ENCODE measurements at places on chromosomes 1 and 21.

DNA sequence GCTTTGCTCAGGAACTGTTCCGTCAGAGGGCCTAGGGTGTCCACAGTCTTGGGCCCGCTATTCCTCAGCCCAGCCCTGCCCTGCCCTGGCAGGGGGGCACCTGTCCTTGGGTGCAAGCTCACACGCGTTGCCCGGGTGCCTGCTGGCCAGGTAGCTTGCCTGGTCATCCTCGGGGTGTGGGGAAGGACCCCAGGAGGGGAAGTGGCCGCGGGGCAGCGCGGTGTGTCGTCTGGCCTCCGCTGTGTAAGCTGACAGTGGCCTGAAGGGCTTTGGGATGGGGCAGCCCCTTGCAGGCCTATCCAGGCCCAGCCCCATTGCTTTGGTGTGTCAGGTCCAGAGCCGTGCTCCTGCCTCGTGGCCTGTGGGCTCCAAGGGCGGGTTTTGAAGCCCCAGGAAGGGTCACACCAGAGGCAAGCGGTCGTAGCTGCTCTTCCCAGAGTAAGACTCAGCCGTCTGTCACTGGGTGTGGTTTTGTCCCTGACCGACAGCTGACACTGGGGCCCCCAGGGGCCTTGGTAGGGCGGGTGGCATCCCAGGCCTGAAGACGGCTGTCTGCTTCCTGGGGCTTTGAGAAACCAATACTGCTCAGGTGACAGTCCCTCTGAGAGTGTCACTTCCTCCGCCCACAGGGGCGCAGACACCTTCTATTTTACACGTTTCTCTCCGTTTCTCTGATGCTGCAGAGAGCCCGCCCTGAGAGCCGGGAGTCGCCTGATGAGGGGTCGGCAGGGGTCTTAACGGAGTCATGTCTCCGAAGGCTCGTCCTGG is 72.1 kb downstream of the SKI start:
- DNase-seq: no peak

- DNase-seq: peak; percentile 79
Observed at GRCh38 chr1:938711-939489, 15.2 kb downstream of the SAMD11 start.

GRCh38 chr1:81155131-81155530 is 645.6 kb upstream of the ADGRL2 start:
- no peak for DNase-seq

DNA sequence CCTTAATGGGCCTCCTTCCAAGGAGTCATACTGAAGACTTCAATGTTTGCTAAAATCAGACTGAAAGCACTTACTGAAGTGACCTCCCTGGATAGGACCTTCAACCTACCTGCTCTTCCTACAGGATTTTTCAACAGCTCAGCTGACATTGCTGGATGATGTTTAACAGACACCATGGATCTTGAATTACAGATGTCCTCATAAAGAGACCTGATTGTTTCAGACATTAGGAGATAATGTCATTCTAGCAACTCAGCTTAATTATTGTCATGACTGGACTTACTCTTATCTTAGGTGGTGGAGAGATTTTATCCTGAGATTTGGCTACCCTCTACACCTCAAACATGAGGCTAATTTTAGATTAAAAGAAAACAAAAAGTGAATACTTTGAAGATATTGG is 73.9 kb upstream of the SDC3 start:
- no peak for DNase-seq

DNA sequence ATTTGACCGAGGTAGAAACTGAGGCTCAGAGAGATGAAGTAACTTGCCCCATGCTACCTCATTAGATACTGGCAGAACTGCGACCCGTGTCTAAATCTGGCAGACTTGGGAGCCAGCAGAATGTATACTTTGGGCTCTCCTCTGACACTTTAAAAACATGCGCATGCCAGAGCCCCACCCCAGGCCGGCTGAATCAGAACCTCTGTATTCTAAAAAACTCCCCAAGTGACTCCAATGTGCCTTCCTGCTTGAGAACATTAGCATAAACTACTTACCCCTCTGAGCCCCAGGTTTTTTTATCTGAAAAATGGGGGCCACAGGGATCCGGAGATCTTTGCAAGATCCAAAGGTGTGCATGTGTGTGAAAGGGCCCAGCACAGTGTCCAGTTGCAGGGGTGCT is 344.7 kb upstream of the USP24 start:
- no peak for DNase-seq

DNA sequence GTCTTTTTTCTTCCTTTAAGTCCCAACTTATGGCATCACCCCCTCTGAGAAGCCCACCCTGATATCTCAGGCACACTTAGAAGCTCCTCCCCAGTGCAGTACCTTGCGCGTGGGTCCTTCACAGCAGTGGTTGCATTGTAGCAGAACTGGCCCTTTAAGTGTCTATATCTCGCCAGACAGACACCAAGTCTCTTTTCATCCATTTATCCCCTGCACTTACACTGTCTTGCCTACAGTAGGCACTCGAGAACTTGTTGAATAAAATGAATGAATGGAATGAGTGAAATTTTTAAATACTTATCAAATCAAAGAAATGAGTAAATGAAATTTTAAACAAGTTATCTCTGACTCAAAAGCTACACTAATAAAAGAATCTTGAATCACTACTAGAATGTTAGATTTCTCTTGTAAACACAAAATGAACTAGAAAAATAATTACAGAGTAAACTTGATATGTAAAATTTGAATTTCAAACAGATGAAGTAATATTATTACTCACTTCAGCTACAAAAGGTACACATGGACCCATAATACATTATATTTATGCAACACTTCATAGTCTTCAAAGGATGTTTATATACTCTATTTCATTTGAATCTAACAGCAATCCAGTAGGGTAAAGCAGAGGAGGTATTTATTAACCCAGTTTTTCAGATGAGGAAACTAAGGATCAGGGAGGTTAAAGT is 54.7 kb upstream of the MAN1A2 start:
- DNase-seq: no peak

GRCh38 chr1:97767381-97767780 is 153.5 kb downstream of the DPYD start:
- DNase-seq: no peak

DNA sequence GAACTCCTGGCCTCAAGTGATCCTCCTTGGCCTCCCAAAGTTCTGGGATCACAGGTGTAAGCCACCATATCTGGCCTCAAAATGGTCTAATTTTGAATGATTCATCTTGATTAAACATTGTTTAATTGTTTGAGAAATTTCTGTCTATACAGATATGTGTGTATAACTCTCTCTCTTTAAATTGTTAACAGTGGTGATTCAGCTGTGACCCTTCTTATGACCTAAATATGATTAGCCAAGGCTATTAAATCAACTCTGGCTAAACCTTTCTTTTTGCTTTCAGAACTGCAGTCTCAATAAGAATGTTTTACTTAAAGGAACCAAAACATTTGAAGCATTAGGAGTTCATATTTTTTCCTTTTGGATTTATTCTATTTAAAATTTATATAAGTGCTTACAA is 19.2 kb upstream of the B3GALT5 start:
- DNase-seq: no peak

DNA sequence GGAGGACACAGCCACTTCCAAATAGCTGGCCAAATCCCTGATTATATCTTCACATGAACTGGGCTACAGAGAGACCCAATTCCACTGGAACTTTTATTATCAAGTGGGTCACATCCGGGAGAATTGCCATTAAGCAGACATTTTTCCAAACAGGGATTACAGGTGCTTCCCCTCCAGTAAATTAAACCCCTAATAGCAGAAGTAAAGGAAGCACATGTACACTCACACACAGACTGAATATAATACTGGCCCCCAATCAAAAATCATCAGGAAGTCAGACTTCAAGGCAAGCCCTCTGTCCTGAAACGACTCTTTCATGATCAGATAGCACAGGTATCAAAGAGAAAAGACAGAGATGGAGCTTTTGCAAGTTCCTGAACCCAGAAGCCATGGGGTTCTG is 118.6 kb upstream of the PPP2R5A start:
- no peak for DNase-seq

GRCh38 chr21:33078907-33079582 is 9.1 kb downstream of the OLIG1 start:
- no peak for DNase-seq

- no peak for DNase-seq
Observed at GRCh38 chr1:60033066-60033465, 40.5 kb downstream of the C1orf87 start.

- no peak for DNase-seq
Observed at GRCh38 chr1:93605812-93606512, 75.7 kb downstream of the BCAR3 start.

GRCh38 chr1:169796274-169796810 is 1.6 kb upstream of the METTL18 start:
- no peak for DNase-seq

- DNase-seq: no peak
Observed at GRCh38 chr1:115284209-115284608, 53.8 kb downstream of the NGF start.

- DNase-seq: no peak
Observed at GRCh38 chr1:20187103-20187812, 940 bp upstream of the PLA2G2C start.

GRCh38 chr1:34235594-34235993 is 58.9 kb downstream of the C1orf94 start:
- DNase-seq: no peak

DNA sequence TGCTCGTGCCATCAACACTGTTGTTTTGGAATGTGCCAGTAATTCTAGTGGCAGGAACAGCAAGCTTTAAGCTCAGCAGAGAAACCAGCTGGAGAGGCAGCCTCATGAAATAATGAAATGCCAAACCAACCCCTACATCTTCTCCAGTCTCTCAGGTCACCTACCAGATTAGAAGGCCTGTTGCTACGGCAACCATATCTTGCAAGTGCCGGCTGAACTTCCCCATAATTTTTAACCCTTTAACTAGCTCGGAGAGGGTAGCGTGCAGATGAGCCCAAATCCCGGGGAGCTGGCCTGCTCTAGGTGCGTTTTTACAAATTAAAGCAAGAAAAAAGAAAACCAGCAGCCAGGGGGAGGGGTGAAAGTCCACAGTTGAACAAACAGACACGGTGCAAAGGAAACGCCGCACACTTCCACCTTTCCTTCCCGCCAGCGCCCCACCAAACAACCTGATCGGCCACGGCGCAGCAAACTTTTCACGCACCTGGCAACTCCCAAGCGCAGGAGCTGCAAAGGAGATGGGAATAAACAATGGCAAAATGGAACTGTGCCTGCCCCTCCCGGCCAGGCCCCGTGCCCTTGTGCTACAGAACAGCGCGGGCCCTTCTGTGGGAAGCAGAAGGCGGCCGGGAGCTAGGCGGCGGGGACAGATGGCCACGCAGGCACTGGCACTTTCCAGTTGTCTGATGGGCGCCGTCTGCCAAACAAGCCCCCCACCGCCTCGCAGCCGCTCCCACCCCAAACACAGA is 50.1 kb downstream of the SSBP3 start:
- DNase-seq: no peak

- no peak for DNase-seq
Observed at GRCh38 chr1:226711976-226712741, 26.9 kb downstream of the ITPKB start.

DNA sequence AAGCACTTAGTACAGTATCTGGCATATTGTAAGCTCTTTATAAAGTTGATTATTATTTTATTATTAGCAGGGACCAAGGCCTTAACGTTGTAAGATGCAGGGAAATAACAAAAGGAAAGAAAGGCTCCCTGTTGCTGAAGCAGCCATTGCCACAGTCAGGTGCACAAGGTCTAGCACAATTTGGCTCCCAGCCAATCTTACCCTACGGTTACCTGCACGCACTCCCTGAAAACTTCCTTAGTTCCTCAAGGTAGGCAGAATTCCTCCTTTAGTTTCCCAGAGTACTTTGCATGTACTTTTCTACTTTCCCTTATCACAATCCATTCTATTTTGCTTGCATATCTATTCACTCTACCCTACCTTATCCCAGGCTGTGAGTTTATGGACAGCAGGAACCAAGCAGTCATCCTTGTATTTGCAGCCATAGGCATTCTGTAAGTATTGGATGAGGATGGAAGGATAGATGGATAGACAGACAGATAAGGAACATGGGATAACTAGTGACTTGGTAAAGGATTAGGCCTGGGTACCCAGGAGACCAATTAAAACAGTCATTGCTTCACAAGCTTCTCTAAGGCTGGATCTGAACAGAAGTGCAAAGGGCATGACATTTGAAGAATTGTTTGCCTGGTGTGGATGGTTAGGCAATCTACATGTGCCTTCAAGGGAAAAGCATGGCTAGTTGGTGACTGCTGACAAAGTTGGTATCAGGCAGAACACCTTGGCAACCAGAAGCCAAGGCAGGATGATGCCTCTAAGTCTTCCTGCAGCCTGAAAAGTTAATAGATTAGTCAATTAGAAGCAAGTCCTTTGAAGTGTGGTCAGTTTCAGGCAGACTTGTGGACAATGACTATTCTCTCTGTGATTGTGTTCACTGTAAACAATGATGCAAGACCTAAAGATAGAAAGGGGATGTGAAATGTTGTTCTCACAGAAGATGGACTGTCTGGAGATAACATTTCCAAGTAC is 20.8 kb upstream of the JAK1 start:
- DNase-seq: no peak

DNA sequence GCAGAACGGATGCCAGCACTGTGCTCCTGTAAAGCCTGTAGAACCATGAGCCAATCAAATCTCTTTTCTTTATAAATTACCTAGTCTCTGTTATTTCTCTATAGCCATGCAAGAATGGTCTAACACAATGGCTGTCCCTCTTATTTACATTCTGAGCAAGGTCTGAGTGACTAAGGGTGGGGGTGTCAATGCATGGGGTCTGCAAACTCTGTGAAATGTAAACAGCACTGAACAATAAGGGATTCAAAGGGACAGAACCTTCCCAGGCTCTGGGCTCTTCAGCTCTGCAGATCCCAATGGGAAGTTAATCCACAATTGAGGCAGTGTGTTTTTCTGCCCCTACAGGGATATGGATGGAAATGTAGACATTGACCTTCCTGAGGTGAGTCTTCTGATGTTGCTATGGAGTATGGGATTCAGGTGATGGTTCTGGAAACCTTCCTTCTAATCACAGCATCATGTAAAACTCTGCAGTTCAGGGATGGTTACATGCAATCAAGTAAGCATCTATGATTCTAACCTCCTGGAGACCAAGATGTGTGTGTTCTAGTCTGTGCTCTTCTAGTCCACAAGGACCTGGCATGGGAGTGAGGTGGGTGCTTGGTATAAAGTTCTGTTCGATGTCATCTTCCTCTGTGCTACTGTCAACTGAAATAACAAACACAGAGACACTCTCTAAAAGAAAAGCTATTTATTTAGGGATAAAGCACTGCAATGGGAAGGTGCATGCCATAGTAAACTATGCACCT is 38.6 kb downstream of the CAPN9 start:
- DNase-seq: no peak

- peak; percentile 94 for DNase-seq
Observed at GRCh38 chr1:27357281-27358037, 9.3 kb downstream of the MAP3K6 start.

- no peak for DNase-seq
Observed at GRCh38 chr1:110533230-110533629, 14.3 kb upstream of the KCNA10 start.

Data from H9 (cell line).